ENCODE measurements at places on chromosomes 6 and 20. TPM values are rescaled to one million over a fixed set of nuclear protein-coding genes. Genes with fewer than 3 reads are reported as not detected.

GRCh38 chr20:31550099-31550498 lies 35.9 kb downstream of the HM13 start:
- DNase-seq = no peak
- peaks cover 35% of the 10 kb centered on the region for H3K4me1 ChIP-seq
- H3K27me3 ChIP-seq = no peaks in the 10 kb centered on the region
- no peak overlapping the region for H3K27ac ChIP-seq
- H3K36me3 ChIP-seq = peaks cover 64% of the 10 kb centered on the region
- H3K4me3 ChIP-seq = no peak overlapping the region

DNA sequence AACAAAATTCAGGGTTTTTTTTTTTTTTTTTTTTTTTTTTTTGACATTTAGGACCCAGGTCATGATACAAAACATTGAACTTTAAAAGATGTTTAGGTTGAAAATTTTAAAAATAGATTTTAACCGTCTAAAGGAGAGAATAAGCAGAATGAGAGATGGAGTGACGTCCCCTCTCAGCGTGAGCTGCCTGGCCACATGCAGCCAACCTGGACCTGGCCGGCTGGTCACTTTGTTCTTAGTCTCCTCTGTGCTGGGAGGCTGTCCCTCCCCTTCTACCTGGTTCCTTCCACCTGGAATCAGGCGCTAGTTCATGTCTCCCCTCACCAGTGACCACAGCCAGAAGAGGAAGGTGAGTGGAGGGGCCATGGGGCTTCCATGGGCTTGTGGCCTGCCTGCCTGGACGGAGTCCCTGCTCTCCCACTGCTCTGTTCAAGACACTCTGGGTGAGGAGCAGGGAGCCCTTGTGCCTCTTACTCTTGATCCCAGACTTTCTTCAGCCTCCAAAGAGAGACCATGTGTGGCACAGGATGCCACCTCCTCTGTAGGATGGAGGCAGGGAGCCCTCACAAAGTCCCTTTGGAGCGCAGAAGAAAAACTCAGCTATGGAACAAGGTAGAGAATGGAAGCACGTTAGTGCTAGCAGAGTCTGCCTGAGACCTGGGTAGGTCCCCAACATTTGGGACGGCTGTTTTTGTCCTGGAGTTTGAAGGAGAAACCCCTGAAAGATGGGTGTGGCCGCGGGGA lies 31.7 kb downstream of the IRF4 start:
- peaks cover 20% of the 10 kb centered on the region for H3K27me3 ChIP-seq
- no peak for DNase-seq
- no peaks in the 10 kb centered on the region for H3K36me3 ChIP-seq
- H3K4me3 ChIP-seq = no peak overlapping the region

DNA sequence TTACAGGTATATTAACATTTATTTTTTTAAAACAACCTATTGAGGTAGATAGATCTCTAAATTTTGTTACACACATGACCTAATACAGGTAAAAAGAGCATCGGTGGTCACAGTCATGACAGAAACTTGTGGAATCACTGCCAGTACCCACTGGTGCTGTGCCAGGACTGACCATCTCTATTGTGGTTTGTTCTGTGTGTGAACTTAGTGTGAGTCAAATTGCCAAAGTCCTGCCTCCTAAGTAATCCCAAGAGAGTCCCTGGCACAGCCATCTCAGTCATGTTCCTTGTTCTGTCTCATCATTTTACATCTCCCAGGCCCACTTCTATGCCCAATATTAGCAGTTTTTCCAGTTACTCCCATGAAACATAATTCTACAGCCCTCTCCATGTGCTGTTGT lies 21.4 kb downstream of the GSTA2 start:
- DNase-seq = no peak
- H3K27ac ChIP-seq = no peak overlapping the region
- no peaks in the 10 kb centered on the region for H3K36me3 ChIP-seq
- peaks cover 7% of the 10 kb centered on the region for H3K27me3 ChIP-seq

DNA sequence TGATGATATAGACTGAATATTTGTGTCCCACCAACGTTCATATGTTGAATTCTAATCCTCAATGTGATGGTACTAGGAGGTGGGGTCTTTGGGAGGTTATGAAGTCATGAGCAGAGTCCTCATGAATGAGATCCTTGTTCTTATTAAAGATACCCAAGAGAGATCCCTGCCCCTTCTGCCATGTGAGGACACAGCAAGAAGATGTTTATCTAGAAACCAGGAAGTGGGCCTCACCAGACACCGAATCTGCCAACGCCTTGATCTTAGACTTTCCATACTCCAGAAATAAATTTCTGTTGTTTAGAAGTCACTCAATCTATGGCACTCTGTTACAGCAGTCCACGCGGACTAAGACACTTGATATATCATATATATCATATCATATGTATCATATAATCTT lies 67.7 kb upstream of the GCM1 start:
- no peaks in the 10 kb centered on the region for H3K36me3 ChIP-seq
- no peaks in the 10 kb centered on the region for H3K27me3 ChIP-seq
- H3K27ac ChIP-seq = no peak overlapping the region
- no peak for DNase-seq

DNA sequence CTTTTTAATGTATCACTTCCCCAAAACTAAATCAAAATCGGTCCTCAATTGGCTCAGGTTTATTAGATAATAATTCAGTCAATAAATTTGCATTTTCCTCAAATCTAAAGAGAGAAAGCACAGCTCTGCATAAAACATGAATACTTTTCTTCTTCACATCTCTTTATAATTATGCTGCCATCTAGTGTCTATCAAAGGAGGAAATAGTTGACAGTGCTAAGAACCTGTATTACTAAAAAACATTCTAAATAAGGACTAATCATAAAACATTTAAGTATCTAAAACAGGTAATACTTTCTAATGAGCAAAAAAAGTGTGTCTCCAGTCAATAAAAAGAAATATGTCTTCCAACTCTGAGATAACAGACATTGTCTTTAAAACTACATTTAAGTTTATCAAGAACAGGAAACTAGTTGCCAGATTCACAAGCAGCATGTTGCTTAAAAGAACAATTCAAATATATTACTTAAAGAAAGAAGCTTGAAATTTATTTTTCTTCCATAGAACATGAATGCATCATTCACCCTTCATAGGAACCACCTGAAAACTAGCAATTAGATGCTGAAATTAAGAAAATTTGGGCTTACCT lies 56.5 kb upstream of the DST start:
- peaks cover 4% of the 10 kb centered on the region for H3K36me3 ChIP-seq
- no peak overlapping the region for H3K27ac ChIP-seq
- no peak overlapping the region for H3K4me3 ChIP-seq

DNA sequence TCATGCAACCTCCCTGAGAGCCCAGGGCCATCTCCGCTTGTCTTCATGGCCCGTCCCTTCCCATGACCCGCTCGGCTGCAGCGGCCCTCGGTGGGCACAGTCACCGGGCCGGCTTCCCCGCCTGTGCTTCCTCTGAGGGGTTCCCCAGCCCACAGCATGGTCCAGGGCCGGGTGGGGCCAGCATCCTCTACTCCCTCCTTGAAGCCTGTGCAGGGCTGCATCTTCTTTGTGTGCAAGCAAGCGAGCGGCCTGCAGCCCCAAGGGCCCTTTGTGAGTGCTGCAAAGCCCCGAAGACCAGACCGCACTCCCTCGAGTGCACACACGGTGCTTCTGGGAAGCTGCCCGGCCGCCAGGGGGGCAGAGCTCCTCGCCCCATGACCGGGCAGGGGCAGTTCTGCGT lies 265.8 kb downstream of the TAF4 start:
- H3K27ac ChIP-seq = no peak overlapping the region
- no peaks in the 10 kb centered on the region for H3K36me3 ChIP-seq
- H3K4me1 ChIP-seq = peaks cover 5% of the 10 kb centered on the region
- no peak for DNase-seq
- no peak overlapping the region for H3K4me3 ChIP-seq

DNA sequence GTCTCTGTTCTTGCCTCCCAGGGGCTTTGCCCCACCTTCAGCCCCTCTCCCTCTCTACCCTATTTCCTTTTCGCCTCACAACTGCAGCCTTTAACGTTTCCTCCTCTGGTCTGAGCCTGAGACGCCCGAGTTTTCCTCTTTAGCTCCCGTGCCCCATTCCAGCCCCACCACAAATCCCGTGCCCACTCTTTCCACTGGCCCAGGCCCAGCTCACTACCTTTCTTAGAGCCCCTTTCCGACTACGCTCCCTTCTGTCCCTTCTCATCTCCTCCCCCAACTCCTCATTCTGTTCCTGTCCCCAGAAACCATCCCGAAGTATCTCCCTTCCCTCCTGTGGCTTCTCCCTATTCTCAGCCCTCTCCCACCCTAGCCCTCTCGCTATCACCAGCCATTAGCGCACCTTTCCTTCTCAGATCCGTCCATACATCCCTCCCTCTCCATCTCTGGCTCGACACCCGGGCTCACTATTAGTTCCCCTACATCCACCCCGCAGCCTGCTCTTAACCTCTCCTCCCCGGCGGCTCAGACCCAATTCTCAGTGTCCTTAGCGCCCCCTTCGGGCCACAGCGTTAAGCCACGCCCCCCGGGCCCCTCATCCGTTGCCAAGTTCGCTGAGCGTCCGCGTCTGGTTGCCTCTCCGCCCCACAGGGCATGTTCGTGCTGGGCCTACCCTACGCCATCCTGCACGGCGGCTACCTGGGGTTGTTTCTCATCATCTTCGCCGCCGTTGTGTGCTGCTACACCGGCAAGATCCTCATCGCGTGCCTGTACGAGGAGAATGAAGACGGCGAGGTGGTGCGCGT lies 2.7 kb downstream of the SLC32A1 start:
- DNase-seq = no peak
- peaks cover 63% of the 10 kb centered on the region for H3K4me1 ChIP-seq
- H3K27ac ChIP-seq = no peak overlapping the region
- H3K4me3 ChIP-seq = no peak overlapping the region
- peaks cover 100% of the 10 kb centered on the region for H3K27me3 ChIP-seq

DNA sequence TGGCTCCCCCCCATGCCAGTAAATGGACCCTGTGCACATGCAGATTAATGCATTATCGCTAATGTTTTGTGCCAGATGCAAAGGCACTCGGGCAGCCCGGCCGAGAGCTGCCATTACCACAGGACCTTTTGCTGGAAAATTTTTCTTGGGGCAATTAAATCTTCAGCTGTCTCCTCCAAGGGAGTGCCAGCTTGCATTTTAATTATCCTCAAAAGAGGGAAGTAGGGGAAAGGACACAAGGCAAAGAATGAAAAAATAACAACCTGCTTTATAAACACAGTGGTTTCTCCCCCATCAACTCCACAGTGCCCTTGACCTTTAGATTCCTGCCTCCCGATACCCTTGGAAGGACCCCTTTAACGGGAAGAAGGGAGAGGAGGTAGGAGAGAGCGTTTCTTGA lies 48.2 kb downstream of the PDYN start:
- H3K36me3 ChIP-seq = no peaks in the 10 kb centered on the region
- H3K4me1 ChIP-seq = peaks cover 26% of the 10 kb centered on the region
- H3K27me3 ChIP-seq = peaks cover 44% of the 10 kb centered on the region
- H3K27ac ChIP-seq = no peak overlapping the region
- DNase-seq = no peak

- H3K27me3 ChIP-seq = no peaks in the 10 kb centered on the region
- H3K27ac ChIP-seq = no peak overlapping the region
- no peaks in the 10 kb centered on the region for H3K36me3 ChIP-seq
- H3K4me1 ChIP-seq = peaks cover 32% of the 10 kb centered on the region
- DNase-seq = no peak
These were observed 164.0 kb upstream of the HEY2 start for GRCh38 chr6:125585470-125585869.

GRCh38 chr20:3595541-3595940 lies 67.7 kb downstream of the GFRA4 start:
- H3K27ac ChIP-seq = no peak overlapping the region
- H3K4me1 ChIP-seq = no peaks in the 10 kb centered on the region
- DNase-seq = no peak
- H3K36me3 ChIP-seq = peaks cover 94% of the 10 kb centered on the region
- H3K27me3 ChIP-seq = no peaks in the 10 kb centered on the region

DNA sequence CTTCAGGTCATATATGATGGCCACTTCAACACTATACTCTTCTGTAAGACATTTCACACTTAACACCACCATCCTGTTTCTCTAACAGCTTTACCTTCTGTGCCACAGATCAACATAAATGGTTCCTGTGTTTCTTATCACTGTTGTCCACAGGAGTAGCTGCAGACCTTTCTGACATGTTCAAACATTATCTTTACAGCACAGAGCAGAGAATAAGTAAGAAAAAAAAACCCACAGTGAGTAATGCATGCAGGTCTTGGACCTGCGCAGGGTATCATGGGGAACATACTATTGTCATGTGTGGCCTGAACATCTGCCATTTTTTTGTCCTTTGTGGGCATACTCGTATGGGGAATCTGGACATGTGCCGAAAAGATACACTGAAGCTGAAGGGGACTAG lies 161.9 kb downstream of the KIF16B start:
- no peak overlapping the region for H3K27ac ChIP-seq
- DNase-seq = no peak
- no peaks in the 10 kb centered on the region for H3K4me1 ChIP-seq
- H3K4me3 ChIP-seq = no peak overlapping the region
- no peaks in the 10 kb centered on the region for H3K27me3 ChIP-seq

- H3K4me3 ChIP-seq = peak overlapping the region; percentile 74
- H3K36me3 ChIP-seq = no peaks in the 10 kb centered on the region
- peak overlapping the region; percentile 90 for H3K27ac ChIP-seq
- H3K4me1 ChIP-seq = peaks cover 23% of the 10 kb centered on the region
- H3K27me3 ChIP-seq = no peaks in the 10 kb centered on the region
These were observed 96.5 kb downstream of the HFE start for GRCh38 chr6:26183581-26184366.

- H3K27me3 ChIP-seq = no peaks in the 10 kb centered on the region
- H3K4me3 ChIP-seq = no peak overlapping the region
- no peak for DNase-seq
- H3K4me1 ChIP-seq = peaks cover 98% of the 10 kb centered on the region
These were observed 81.4 kb downstream of the TCP11 start for GRCh38 chr6:35059596-35060345.

- no peaks in the 10 kb centered on the region for H3K4me1 ChIP-seq
- H3K4me3 ChIP-seq = no peak overlapping the region
- H3K27ac ChIP-seq = no peak overlapping the region
- H3K27me3 ChIP-seq = no peaks in the 10 kb centered on the region
These were observed 72.0 kb downstream of the TIAM2 start for GRCh38 chr6:155066921-155067680.

DNA sequence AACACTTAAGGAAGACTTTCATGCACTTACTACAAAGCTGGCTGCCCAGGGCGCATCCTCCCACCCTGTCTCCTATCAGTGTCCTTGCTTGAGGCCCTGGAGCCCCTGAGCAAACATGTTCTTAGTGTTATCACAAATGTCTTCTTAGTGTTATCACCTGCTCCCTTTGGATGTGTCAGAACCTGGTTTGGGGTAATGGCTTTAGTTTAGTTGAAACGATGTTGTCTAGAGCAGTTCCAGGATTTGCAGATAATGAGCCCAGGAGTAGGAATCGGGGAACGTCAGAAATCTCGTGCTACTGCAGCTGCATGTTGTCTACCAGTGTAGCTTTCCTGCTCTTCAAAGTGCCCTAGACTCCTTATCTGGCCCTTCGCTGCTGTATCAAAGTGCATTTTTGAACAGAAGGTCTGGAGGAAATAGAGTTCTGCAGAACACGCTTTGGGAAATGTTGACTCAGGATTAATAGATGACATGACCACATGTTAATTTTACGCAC lies 69.6 kb downstream of the PHACTR2 start:
- peaks cover 6% of the 10 kb centered on the region for H3K36me3 ChIP-seq
- peaks cover 67% of the 10 kb centered on the region for H3K4me1 ChIP-seq
- no peak for DNase-seq

GRCh38 chr6:169536446-169537170 lies 165.2 kb downstream of the WDR27 start:
- no peaks in the 10 kb centered on the region for H3K36me3 ChIP-seq
- peaks cover 10% of the 10 kb centered on the region for H3K4me1 ChIP-seq
- H3K27me3 ChIP-seq = no peaks in the 10 kb centered on the region
- no peak for DNase-seq

PSORS1C2 gene
- total RNA-seq = not detected

PRDM1 gene
- total RNA-seq = 0.85 TPM

MAS1L gene
- total RNA-seq = not detected

HLA-F gene
- 29.4 TPM for total RNA-seq

LHFPL5 gene
- total RNA-seq = not detected

CRISP3 gene
- not detected for total RNA-seq

RNF144B gene
- total RNA-seq = 14.1 TPM

TGIF2 gene
- total RNA-seq = 5.8 TPM

PRR18 gene
- total RNA-seq = not detected
